ENCODE measurements at places on chromosomes 16 and 17.

DNA sequence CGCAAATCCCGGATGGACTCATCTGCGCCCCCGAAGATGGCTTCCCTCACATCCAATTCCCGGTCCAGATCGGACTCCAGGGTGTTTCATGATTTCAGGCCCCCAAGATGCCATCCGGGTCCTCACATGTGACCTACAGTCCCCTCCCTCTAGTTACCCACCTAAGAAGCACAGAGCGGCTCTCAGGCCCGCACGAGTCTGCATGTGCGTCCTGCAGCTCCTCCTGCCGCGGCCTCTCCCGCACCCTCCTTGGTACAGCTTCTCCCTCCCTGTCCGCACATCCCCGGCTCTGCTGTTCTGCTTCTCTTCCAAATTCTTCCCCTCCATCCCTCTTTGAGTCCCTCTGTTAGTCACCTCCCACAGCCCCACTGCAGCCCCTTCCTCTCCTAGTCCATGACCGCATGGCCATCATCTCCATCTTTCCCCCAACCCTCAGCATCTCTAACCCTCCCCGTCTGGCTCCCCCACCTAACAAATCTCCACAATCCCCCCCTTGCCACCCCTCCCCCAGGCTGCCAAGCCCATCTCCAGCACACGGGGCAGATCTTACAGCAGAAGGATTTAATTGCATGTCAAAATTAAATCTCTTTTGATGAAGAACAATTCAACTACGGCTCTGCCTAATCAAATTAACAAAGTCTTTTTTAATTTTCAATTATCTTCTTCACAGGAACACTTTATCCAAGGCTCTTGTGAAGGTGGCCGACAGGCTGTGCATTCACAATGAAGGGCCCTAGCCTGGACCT is 231.0 kb downstream of the RBFOX3 start:
- DNase-seq = no peak

DNA sequence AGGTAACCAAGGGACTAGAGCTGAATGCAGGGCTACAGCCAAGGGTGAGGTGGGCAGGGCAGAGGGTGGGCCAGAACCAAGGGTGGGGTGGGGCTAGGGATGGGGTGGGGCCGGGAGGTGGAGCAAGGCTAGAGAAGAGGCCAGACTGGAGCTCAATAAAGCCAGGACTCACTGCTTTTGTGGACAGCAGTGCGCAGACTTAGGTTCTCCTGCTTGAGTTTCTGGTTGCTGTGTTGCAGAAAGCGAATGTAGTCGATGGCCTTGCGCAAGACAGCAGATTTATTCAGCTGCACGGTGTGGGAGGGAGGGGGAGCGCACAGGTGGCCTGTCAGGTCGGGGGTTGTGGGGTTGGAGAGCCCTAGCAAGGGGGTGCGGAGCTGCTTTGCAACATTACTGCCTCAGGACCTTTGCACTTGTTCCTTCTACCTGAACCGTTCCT is 18.7 kb downstream of the SREBF1 start:
- DNase-seq = no peak

GRCh38 chr16:2528161-2529060 is 2.8 kb downstream of the CEMP1 start:
- DNase-seq = no peak

- no peak for DNase-seq
These were observed 300.1 kb downstream of the FOXL1 start for GRCh38 chr16:86878236-86879080.

GRCh38 chr17:66633317-66633965 is 201.5 kb upstream of the CACNG5 start:
- DNase-seq = no peak

DNA sequence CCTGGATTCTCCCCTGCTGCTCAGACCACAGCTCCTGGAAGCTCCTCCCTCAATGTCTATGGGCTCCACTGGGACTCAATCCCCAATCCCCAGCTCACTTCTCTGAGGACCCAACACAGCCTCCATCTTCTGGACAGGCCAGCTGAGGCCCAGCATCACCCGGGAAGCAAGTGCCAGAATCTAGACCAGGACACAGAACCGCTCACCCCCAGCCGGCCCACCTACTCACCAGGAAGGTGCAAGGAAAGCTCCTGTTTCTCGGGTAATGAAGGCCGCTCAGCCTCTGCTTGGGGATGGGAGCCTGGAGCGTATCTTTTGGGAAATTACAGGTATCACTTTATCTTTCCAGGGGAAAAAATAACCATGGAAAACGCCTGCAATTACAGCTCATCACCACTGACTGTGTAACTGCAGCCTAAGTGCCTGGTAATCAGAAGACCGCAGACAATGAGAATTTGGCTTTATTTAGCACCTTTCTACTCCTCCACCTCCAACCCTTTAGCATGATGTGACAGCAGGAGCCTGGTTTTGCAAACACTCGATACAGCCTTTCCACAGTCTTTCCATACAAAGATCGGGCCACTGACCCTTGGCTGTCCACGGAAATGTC is 49.6 kb upstream of the RPL38 start:
- no peak for DNase-seq

- peak; percentile 68 for DNase-seq
These were observed 1.7 kb upstream of the ANKRD13B start for GRCh38 chr17:29591146-29591736.

- DNase-seq = no peak
These were observed 22.3 kb downstream of the ADGRG5 start for GRCh38 chr16:57564571-57565270.

DNA sequence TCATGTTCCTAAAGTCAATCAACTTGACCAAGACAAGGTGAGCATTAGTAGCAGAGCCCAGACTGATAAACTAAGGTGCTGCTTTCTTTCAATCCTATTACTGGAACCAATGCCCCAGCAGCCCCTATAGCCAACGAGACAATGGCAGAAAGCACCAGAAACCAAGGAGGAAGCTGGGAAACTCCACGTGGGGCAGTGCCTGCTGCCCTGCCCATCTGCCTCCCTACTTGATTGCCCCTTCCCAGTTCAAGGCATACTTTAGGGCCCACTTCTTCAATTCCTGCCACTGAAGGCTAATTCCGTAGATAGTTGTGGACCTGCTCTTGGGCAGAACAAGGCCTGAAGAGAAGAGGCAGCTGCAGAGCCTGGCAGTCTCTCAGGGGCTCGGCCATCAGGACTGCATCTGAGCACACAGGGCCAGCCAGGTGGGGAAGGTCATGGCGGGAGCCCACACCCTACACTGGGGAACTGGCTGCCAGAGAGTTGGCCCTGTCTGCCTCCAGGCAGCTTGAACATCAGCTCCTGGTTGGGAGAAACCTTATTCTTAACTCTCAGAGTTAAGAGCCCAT is 30.9 kb downstream of the WSB1 start:
- DNase-seq = no peak

GRCh38 chr16:9578459-9578858 is 487.0 kb downstream of the HAPSTR1 start:
- no peak for DNase-seq

DNA sequence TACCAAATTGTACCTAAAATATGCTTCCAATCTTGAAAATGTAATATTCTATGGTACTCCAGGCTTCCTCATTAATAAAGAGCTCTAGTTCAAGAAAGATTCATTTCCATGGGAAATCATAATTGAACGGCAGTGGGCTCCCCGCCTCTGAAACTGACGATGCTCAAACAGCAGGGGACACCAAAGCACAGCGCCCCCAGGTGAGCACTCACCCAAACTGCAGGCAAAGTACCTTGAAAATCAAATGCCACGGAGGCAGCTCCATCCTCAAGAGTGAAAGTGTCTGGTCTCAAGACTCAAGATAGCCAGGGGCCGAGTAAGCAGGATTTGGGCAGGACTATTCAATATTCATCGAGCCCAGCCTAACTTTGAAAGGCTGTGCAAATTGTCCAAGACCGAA is 217.4 kb upstream of the TNRC6C start:
- no peak for DNase-seq

- no peak for DNase-seq
These were observed 16.1 kb downstream of the AMFR start for GRCh38 chr16:56409195-56409594.

DNA sequence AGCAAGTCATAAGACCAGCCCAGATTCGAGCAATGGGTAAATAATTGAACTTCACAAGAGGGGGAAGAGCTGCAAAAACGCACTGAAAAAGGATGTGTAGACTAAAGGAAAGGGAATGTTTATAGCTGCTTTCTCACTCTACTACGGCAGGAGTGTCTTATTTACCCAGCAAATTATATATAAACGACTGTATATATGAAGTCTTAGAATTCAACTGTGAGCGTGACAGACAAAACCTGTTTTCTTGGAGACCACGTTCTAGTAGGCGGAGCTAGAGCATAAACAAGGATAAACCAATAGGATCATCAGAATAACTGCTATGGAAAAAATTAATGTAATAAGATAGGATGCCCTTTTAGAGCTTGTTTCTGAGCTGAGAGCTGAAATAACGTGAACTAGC is 394.6 kb upstream of the MON1B start:
- DNase-seq = no peak

DNA sequence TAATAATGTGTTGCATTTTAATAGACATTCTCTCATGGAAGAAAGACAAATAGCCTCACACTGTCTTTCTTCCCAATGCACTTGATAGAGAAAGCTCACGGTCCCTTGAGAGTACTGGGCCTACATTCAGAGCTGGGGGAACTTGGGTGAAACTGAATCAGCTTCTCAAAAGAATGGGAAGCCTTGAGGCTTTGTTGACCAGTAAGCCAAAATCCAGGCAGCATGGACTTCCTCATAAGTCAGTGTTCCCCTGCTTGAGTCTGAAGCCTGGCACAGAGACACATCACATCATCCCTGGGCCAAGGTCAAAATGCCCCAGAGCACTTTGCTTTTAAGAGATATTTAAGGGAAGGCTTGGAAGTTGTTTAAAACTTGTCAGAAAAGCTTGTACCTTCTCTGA is 302.2 kb upstream of the SALL1 start:
- no peak for DNase-seq

GRCh38 chr16:66517586-66518263 is 32.2 kb downstream of the TK2 start:
- DNase-seq = no peak

GRCh38 chr17:81813371-81813684 is 9.4 kb downstream of the GCGR start:
- no peak for DNase-seq

- DNase-seq = no peak
These were observed 87.2 kb upstream of the TOX3 start for GRCh38 chr16:52634104-52634503.

GRCh38 chr17:64328036-64328858 is 62.4 kb downstream of the PECAM1 start:
- no peak for DNase-seq

DNA sequence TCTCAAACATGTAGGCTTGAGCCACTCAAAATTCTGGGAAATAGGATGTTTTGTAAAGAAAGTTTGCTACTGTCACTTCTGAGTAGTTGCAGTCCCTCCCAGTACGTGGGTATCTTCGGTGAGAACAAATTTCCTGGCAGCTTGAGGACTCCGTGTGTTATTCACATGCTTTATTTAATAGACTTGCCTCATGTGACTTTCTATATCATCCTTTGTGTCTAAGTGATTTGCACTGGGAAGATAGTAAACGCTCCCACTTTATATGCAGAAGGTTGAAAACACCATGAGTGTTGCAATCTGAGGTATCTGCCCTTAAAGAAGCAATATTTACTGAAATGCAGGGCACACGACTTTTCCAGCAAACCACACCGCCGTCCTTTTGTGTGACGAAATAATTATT is 643.7 kb downstream of the MAF start:
- DNase-seq = no peak

- no peak for DNase-seq
These were observed 59.6 kb downstream of the TNFRSF13B start for GRCh38 chr17:16912021-16912962.

GRCh38 chr17:58757162-58757613 is 1.5 kb downstream of the PPM1E start:
- DNase-seq = no peak

- no peak for DNase-seq
These were observed 153.2 kb downstream of the IRF8 start for GRCh38 chr16:86052115-86052670.

- DNase-seq = no peak
These were observed 38.9 kb upstream of the PLCG2 start for GRCh38 chr16:81740169-81740568.

GRCh38 chr16:46903255-46903905 is 19.2 kb downstream of the GPT2 start:
- no peak for DNase-seq

GRCh38 chr16:48444574-48444973 is 59.4 kb upstream of the SIAH1 start:
- no peak for DNase-seq

DNA sequence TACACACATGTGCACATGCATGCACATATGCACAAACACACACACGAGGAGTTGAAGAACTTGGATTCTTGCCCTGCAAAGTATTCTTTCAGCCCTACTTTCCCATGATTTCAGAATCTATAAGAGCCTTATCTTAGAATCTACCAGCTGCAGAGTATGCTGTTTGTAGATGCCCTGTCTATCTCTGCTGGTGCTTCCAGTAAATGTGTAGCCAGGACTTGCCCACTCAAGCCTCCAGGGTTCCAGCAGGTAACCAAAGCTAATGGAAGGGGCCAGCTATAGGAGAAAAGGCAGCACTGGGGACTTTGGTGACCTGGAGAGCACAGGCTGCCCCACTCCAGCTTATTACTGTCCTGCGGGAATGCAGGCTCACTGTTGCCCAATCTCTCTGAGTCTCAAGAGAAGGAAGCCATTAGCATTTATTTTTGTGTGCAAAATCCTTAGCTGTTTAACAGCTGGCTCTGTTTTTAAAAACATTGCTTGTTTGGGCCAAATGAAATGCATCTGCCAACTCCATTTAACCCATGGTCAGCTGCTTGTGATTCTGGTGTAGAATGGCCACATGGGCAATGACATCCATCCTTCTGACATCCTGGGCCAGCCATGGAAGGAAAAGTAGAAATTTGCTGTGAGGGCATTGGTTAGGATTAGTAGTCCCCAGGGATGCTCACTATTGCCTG is 28.6 kb upstream of the XYLT1 start:
- DNase-seq = no peak

GRCh38 chr17:39243155-39243554 is 17.4 kb upstream of the STAC2 start:
- DNase-seq = no peak

- DNase-seq = no peak
These were observed 658.9 kb downstream of the TOX3 start for GRCh38 chr16:51888016-51888415.

DNA sequence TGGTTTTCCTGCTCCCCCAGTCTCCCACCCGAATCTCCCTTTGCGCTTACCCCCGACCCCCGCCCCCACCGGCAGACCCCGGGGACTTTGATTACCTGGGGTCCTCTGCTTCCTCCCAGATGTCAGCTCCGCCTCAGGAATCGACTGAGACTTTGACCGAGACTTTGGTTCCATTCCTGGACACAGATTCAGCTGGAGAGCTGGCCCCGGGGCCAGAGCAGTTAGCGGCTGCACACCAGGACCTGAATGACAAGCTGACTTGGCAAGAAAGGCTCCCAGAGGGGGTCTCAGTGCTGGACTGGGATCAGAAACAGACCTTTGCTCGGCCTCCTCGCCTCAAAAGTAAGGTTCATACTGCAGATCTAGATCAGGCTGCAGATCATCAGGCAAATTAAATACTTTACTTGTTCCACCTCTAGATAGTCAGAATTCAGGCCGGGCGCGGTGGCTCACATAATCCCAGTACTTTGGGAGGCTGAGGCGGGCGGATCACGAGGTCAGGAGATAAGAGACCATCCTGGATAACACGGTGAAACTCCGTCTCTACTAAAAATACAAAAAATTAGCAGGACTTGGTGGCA is 60.3 kb upstream of the FBXO47 start:
- no peak for DNase-seq

GRCh38 chr16:24990803-24991202 is 24.4 kb downstream of the ARHGAP17 start:
- no peak for DNase-seq
